Amniotic epithelial cell (primary cell): ENCODE measurements at places on chromosomes 3 and 15.

GRCh38 chr3:149277331-149277813 lies 55.7 kb upstream of the CP start:
- DNase-seq, result peak; percentile 73

- no peak for DNase-seq
These were observed 118.4 kb upstream of the ROBO1 start for GRCh38 chr3:79886204-79886603.

GRCh38 chr15:58475573-58476524 lies 44.1 kb downstream of the LIPC start:
- peak; percentile 84 for DNase-seq

GRCh38 chr15:48996276-48996675 lies 32.6 kb upstream of the SHC4 start:
- DNase-seq, result peak; percentile 53

DNA sequence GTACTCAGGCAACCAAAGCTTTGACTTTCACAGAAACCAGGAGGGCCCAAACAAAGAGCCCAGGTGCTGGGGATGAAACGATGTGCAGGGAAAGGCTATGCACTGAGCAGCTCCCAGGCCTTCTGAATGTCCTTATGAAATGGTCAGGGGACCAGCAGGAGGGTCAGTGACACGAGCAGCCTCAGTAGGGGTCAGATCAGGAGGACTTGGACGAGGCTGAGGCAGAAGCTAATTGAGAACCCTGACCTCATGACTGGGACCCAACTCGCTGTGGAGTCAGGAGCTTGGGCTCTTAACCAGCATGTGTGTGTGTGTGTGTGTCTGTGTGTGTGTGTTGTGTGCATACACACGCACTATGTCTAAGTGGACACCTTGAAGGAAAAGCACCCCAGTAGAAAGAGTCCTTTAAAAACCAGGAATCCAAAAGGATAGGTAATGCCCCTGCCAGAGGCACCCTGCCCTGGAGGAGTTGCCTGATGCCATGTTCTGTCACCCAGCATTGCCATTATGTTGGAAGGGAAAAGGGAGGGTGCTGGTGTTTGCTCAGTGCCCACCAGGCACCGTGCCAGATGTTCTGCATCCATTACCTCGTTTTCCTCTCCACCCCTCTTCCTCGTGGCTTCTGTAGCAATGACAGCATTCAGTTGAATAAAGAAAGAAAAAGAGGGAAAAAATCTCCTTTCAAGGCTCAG lies 50.9 kb downstream of the CORO2B start:
- DNase-seq, result no peak

DNA sequence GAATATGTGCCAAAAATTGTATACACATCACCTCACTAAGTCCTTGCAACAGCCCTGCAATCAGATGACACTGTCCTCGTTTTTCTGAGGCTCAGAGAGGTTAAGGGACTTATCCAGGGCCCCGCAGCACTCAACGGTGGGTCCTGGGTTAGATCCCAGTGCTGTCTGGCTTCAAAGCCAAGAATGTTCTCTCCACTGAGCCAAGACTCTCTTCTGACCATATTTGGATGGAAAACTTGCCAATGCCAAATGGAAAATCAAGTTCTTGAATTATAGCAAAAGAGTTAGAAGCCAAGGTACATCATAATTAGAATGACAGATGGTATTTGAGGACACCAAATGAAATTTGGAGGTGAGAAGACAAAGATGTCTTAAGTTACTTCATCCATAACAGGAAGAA lies 75.9 kb downstream of the NCEH1 start:
- no peak for DNase-seq

GRCh38 chr3:27905625-27906024 lies 183.5 kb upstream of the EOMES start:
- no peak for DNase-seq
